ENCODE measurements at places on chromosomes 2 and 18. TPM values are rescaled to one million over a fixed set of nuclear protein-coding genes. Genes with fewer than 3 reads are reported as not detected.

DNA sequence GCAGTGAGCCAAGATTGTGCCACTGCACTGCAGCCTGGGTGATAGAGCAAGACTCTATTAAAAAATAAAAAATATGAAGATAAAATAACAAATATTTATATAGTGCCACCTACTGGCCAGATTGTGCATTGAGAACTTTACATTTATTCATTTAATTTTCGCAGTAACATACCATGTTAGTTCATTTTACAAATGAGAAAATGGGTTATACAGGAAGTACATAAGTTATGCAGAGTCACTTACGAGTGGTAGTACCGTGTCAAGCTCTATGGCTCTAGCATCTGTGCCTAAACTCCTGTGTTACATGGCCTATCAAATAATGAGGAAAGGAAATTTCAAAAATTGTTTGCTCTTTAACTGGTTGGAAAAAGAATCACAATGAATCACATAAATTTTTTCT lies 27.9 kb downstream of the RIF1 start:
- H3K36me3 ChIP-seq: peaks cover 100% of the 10 kb centered on the region
- H3K4me3 ChIP-seq: no peak overlapping the region
- H3K27ac ChIP-seq: no peak overlapping the region
- H3K4me1 ChIP-seq: peaks cover 6% of the 10 kb centered on the region

DNA sequence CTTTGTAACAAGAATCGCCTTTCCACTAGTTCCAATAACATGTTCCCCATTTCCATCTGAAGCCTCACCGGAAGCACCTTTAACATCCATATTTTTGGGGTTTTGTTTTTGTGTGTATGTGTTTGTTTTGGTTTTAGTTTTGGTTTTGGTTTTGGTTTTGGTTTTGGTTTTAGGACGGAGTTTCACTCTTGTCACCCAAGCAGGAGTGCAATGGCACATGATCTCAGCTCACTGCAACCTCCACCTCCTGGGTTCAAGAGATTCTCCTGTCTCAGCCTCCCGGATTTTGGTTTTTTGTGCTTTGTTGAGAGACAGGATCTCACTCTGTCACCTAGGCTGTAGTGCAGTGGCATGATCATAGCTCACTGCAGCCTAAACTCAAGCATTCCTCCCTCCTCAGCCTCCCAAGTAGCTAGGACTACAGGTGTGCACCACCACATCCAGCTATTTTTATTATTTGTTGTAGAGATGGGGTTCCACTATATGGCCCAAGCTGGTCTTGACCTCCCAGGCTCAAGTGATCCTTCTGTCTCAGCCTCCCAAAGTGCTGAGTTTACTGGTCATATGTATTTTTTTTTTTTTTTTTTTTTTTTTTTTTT lies 36.3 kb downstream of the TGOLN2 start:
- no peak for DNase-seq
- H3K27me3 ChIP-seq: no peaks in the 10 kb centered on the region
- peaks cover 16% of the 10 kb centered on the region for H3K4me1 ChIP-seq

DNA sequence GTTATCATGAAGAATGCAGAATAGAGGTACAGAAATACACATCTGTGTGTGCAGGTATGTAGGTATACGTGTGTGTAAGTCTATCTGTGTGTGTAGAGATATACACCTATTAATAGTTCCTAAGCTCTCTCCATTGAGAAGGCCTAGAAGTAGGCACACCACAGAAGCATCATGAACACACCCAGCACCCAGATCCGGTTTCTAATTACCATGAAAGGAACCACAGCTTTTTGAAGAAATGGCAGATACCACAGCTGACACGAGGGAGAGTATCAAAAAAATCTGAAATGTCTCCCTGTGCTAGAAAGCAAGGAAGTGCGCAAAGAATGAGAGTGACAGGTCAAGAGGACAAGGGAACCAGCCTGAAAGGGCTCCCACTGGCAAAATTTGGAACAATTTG lies 27.7 kb upstream of the AP1S3 start:
- H3K27me3 ChIP-seq: no peaks in the 10 kb centered on the region
- peaks cover 16% of the 10 kb centered on the region for H3K36me3 ChIP-seq
- no peak overlapping the region for H3K27ac ChIP-seq
- H3K4me1 ChIP-seq: peaks cover 20% of the 10 kb centered on the region
- no peak overlapping the region for H3K4me3 ChIP-seq

DNA sequence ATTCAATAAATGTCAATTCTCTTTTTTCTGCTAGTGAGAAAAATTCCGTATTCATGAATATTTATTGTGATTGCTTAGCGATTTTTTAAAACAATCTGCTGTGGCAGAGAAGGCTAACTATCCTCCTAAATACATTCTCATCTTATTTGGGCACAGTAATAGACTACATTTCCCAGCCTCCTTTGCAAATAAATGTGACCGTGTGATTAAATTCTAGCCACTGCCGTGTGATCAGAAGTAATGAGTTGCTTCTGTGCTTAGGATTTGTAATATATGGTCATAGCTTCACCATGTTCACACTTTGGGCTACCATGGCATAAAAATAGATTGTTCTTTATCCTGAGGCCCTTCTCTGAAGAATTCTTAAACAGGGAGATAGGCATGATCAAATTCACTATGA lies 179.6 kb downstream of the FAM124B start:
- H3K4me1 ChIP-seq: no peaks in the 10 kb centered on the region
- no peaks in the 10 kb centered on the region for H3K36me3 ChIP-seq
- H3K27me3 ChIP-seq: no peaks in the 10 kb centered on the region
- H3K27ac ChIP-seq: no peak overlapping the region

- DNase-seq: no peak
- no peaks in the 10 kb centered on the region for H3K36me3 ChIP-seq
- no peak overlapping the region for H3K4me3 ChIP-seq
- no peak overlapping the region for H3K27ac ChIP-seq
- H3K27me3 ChIP-seq: no peaks in the 10 kb centered on the region
Measured at GRCh38 chr18:73735836-73736235, 411.8 kb downstream of the FBXO15 start.

DNA sequence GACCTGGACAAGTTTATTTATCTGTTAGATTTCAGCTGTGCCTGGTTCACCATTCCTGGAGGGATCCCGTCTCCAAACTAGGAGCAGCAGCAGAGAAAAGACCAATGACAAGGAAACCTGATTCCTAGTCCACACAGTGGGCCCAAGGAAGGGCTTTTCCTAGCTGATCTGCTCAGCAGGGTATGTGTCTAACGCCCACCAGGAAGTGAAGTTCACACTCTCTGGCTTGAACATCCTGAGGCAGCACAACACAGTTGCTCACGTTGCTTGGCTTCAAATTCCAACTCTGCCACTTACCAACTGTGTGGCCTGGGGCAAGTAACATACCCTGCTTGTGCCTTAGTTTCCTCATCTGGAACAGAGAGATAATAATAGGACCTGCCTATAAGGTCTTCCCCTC lies 42.9 kb downstream of the XDH start:
- no peaks in the 10 kb centered on the region for H3K27me3 ChIP-seq
- H3K36me3 ChIP-seq: no peaks in the 10 kb centered on the region
- no peaks in the 10 kb centered on the region for H3K4me1 ChIP-seq
- no peak overlapping the region for H3K4me3 ChIP-seq
- no peak for DNase-seq

GRCh38 chr18:22542406-22542835 lies 124.7 kb upstream of the CTAGE1 start:
- no peaks in the 10 kb centered on the region for H3K27me3 ChIP-seq
- H3K36me3 ChIP-seq: no peaks in the 10 kb centered on the region
- DNase-seq: peak; percentile 78
- no peak overlapping the region for H3K27ac ChIP-seq
- no peak overlapping the region for H3K4me3 ChIP-seq

- H3K27me3 ChIP-seq: no peaks in the 10 kb centered on the region
- H3K36me3 ChIP-seq: no peaks in the 10 kb centered on the region
- DNase-seq: no peak
- H3K4me1 ChIP-seq: peaks cover 55% of the 10 kb centered on the region
- no peak overlapping the region for H3K4me3 ChIP-seq
- peak overlapping the region; percentile 71 for H3K27ac ChIP-seq
Measured at GRCh38 chr2:47274054-47274782, 119.1 kb upstream of the STPG4 start.

- H3K27ac ChIP-seq: peak overlapping the region; percentile 76
- no peak overlapping the region for H3K4me3 ChIP-seq
- peaks cover 15% of the 10 kb centered on the region for H3K4me1 ChIP-seq
Measured at GRCh38 chr18:11994336-11994702, 13.0 kb downstream of the IMPA2 start.

GRCh38 chr2:98909317-98910211 lies 26.5 kb downstream of the CRACDL start:
- DNase-seq: peak; percentile 70
- peaks cover 5% of the 10 kb centered on the region for H3K4me1 ChIP-seq
- H3K27me3 ChIP-seq: no peaks in the 10 kb centered on the region
- no peaks in the 10 kb centered on the region for H3K36me3 ChIP-seq
- H3K27ac ChIP-seq: peak overlapping the region; percentile 51
- no peak overlapping the region for H3K4me3 ChIP-seq

DNA sequence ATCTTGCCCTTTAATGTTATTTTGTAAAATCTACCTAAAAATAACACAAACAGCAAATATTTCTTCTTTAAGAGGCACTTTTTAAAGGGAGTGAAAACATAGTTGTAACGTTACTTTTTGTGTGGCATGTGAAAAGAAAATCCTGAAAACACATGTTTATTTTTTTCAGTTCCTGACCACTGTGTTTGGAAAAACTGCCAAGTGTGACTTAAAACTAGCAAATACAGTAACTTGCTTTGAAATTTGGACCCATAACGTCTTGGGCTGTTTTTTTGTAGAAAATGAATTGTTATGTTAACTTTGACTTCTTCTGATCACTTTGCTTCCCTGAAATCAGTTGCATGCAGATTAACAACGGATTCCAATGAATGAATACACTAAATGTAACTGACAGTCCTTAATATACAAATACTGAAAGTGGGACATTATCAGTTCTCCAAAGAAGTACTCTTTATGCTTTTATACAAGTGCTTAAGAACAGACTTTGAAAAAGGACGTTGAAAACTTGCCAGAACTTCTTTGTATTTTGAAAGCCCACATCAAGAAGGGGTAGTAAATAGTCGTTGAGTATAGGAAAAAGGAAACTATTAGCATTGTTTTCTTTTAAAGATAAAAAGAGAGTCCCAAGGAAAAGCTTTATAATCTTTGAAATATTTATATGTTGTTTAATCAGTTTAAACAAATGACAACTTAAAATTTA lies 96.1 kb upstream of the ZEB2 start:
- no peaks in the 10 kb centered on the region for H3K27me3 ChIP-seq
- no peak for DNase-seq
- H3K36me3 ChIP-seq: no peaks in the 10 kb centered on the region
- no peak overlapping the region for H3K27ac ChIP-seq
- H3K4me3 ChIP-seq: no peak overlapping the region
- H3K4me1 ChIP-seq: no peaks in the 10 kb centered on the region

- H3K4me1 ChIP-seq: no peaks in the 10 kb centered on the region
- no peaks in the 10 kb centered on the region for H3K27me3 ChIP-seq
- H3K36me3 ChIP-seq: no peaks in the 10 kb centered on the region
- no peak overlapping the region for H3K27ac ChIP-seq
- H3K4me3 ChIP-seq: no peak overlapping the region
Measured at GRCh38 chr2:124822516-124822915, 797.4 kb downstream of the CNTNAP5 start.

DNA sequence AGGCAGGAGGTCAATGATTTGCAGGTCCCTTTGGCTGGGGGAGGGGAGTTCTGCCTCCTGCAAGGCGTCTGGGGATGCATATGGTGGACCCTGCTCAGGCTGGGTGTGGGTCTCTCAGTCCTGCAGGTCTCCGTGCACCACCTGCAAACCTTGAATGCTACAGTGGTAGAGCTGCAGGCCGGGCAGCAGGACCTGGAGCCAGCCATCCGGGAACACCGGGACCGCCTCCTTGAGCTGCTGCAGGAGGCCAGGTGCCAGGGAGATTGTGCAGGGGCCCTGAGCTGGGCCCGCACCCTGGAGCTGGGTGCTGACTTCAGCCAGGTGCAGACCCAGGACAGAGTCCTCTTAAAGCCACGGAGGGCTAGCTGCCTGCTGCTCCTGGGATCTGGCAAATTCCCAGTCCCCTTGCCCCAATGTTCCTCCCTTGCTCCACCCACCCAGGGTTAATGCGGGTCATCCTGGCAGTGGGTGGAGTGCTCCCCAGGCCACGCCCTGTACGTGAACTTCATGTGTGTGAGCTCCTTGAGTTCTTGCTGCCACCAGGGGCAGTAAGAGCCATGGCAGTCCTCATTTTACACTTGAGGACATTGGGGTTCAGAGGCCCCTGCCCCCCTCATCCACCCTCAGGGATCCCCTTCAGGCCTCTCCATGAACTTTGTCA lies 3.1 kb downstream of the PROM2 start:
- no peak for DNase-seq
- no peak overlapping the region for H3K27ac ChIP-seq
- no peaks in the 10 kb centered on the region for H3K4me1 ChIP-seq
- H3K4me3 ChIP-seq: no peak overlapping the region

DNA sequence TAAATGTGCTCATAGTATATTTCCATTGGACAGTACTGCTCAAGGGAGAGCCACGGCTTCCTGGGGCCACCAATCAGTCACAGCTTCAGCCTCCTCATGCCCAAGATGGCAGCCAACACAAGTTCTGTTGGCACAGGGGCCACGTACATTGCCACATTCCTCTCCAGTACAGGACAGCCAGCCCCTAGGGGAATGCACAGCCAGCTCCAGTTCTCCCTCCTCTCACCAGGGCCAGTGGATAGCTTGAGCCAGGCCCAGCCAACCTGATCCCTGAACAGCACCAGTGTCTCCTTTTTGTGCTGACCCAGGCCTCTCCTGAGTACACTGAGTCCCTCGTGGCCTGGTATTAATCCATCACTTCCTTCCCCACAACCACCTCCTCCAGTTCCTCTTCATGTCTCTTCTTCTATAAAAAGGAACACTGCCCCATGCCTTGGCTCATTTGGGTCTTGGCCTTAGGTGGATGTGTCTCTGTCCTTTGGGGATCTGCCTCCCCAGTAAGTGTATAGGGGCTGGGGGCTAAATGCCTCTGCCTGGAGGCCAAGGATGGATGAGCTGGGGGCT lies 168.7 kb downstream of the TNS1 start:
- H3K36me3 ChIP-seq: no peaks in the 10 kb centered on the region
- peak overlapping the region; percentile 65 for H3K27ac ChIP-seq
- peaks cover 54% of the 10 kb centered on the region for H3K4me1 ChIP-seq

DNA sequence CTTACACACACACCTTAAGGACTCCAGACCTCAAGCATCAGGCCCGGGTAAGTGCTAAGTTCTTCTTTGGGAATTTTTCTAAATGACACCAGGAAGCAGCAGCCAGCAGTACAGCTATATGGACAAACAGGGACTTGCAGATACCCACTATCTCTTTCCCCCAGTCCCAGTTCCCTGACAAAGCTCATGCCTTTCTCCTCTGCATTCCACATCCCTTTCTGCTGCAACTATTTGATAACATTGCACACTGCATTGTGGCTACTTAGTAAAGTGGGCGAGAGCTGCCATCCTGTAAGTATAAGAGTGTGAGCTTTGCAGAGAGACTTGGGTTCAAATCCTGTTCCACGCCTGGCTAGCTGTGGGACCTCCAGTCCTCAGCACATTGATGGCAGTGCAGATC lies 14.0 kb upstream of the CD226 start:
- peaks cover 25% of the 10 kb centered on the region for H3K4me1 ChIP-seq
- H3K27ac ChIP-seq: no peak overlapping the region
- H3K4me3 ChIP-seq: no peak overlapping the region
- DNase-seq: no peak

FAP gene
- 0.82 TPM for total RNA-seq

IGFBP5 gene
- 54.7 TPM for total RNA-seq

TXNL1 gene
- total RNA-seq: 43.4 TPM

CAPN14 gene
- total RNA-seq: 2.7 TPM

PLGLB2 gene
- total RNA-seq: 3.2 TPM
